Uterine smooth muscle cell (primary cell): ENCODE measurements at places on chromosomes 2 and 18. TPM values are rescaled to one million over a fixed set of nuclear protein-coding genes. Genes with fewer than 3 reads are reported as not detected.

Gene HTR2B
- total RNA-seq = 19.3 and 57.7 TPM in 2 replicates

Gene TBC1D8
- 8.4 and 10.3 TPM in 2 replicates for total RNA-seq

Gene TTLL4
- total RNA-seq = 7.1 and 9.0 TPM in 2 replicates

Gene GALNT14
- total RNA-seq = 0.33 and 1.2 TPM in 2 replicates

Gene LGALSL
- total RNA-seq = 2.3 and 3.1 TPM in 2 replicates

Gene ACMSD
- total RNA-seq = not detected in 2 replicates

Gene GKN2
- total RNA-seq = not detected in 2 replicates

Gene UGT1A6
- total RNA-seq = not detected in 2 replicates

Gene EFR3B
- 0.55 and 0.87 TPM in 2 replicates for total RNA-seq

Gene SERPINB2
- 2.4 and 3.1 TPM in 2 replicates for total RNA-seq

Gene PLCD4
- total RNA-seq = 2.1 and 2.6 TPM in 2 replicates

Gene FAM98A
- 48.0 and 59.2 TPM in 2 replicates for total RNA-seq

Gene AKAIN1
- not detected in 2 replicates for total RNA-seq

Gene GPR35
- 0.55 and 0.87 TPM in 2 replicates for total RNA-seq
